ENCODE measurements at places on chromosomes 3 and 15.

GRCh38 chr15:90716317-90716975 lies 700 bp upstream of the BLM start:
- DNase-seq = no peak

DNA sequence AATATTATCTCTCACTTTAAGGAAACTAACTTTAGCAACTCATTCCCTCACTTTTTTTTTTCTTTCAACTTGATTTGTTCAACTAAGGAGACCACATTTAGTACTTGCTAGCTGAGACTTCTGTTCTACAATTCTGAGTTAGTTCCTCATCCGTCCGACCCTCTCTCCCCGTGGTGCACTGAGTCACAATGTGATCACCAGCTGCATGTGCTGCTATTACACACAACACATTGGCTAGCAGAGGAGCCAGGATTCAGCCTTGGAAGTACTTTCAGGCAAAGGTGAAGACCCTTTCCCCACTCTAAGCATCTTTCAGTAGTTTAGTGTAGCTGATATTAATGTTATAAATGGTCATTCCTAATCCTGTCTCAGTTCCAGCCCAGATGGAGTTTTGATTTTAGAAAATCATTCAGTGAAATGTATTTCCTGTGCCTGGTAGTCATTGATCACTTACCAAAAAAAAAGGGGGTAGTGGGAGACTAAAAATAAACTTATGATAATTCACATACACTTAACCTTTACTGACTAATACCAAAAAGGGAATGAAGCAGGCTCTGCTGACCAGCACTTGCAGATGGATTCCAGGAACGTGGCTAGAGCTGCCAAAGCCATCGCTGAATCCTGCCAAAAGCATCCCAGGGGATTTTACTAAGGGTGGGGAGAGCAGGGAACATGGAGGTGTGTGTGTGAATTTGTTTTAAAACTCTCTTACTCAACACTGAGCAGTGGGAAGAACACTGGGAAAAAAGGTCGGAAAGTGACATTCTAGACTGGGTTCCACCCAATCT lies 424.8 kb downstream of the LPP start:
- no peak for DNase-seq

GRCh38 chr3:157956850-157957249 lies 149.4 kb downstream of the SHOX2 start:
- no peak for DNase-seq

DNA sequence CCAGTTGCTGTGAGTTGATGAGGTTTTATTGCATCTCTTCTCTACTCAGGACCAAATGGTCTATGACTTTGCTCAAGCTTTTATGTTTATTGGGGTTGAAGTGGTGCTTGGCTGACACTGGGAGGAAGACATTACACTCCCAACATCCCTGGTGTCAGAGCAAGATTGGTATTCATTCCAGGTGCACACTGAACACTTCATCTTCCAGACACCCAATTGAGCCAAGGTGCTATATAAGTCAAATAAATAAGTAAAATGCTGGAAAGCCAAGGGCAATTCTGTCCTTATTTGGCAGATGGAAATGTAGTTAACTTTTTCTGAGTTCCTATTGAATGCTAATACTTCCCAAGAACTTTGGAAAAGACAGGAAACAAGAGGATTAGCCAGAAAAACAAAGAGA lies 53.2 kb upstream of the CDV3 start:
- DNase-seq = no peak

DNA sequence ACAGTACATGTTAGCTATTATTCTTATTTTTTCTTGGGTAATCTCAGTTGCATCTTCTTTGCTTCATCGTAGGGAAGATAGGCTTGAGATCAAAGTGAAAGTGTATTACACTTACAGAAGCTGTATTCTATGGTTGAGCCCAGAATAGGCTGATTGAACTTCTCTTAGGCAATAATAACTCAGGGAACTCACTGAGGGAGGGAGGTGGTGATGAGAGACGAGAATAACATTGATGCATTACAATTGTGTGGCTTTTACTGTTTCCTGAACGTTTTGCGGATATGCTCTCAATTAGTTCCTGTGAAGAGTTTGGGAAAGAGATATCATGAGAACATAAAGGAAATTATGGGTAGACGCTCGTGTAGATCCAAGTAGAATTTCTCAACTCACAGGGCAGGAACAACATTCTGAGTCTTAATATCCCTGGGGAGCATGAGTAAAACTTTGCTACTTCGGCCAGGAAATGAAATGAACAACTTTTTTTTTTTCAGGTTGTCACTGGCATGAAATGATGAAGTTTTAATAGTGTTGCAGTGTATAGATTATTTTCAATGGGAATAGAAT lies 302.2 kb downstream of the TUSC7 start:
- DNase-seq = no peak

GRCh38 chr3:193507566-193507965 lies 47.1 kb downstream of the ATP13A4 start:
- no peak for DNase-seq

GRCh38 chr3:60366486-60366885 lies 884.8 kb downstream of the FHIT start:
- no peak for DNase-seq

DNA sequence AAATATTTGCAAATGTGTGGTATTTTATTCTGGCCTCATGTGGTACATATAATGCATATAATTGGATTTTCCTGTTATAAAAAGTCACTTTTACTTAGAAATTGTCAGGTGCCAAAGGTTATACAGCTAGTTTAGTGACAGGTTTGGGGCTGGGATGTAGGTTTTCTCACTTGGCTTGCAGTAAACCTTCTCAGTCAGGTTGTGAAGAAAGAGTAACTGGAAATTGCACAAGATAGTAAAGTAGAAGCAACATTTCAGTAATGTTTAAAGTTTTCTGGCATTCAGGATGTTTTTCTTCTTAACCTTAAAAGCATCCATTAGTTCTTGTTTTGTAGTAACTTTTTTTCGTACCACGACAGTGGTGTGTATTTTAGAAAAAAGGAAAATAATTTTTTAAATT lies 53.9 kb downstream of the MEF2A start:
- DNase-seq = no peak

- no peak for DNase-seq
Measured at GRCh38 chr15:78265752-78266224, 1.4 kb downstream of the DNAJA4 start.

GRCh38 chr3:124520970-124521369 lies 209.3 kb upstream of the UMPS start:
- DNase-seq = no peak

DNA sequence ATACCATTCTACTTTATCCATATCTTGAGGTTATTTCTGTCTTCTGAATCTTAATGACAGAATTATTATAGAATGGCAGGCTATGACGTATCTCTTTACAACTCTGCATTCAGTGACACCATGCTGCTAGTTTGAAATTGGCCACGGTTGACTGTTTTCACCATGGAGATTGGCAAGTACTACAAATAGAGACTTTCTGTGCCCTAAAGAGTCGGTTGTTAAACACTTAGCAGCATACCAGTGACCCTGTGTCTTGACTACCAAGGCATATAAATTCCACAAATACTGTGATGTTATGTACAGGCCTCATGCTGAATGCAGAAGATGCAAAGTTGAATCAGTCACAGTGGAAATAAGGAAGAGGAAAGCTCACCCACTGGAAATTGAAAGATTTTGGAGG lies 67.0 kb upstream of the CADPS start:
- DNase-seq = no peak

GRCh38 chr3:161640181-161640580 lies 143.6 kb downstream of the OTOL1 start:
- no peak for DNase-seq

DNA sequence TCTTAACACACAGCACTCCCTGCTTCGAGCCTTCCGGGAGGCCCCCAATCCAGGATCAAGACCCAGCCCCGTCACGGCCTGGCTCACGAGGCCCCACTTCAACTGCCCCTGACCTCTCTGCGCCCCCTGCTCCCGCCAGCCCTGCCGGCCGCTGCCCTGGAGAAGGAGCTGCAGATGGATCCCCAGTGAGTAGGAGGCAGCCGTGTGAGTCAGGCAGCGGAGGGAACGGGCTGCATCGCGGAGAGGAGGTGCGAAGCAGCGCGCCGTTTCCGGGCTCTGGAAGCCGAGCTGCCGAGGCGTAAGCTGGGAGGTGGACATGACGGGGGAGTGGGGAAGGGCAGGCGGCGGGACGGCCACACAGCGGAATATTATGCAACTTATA lies 133.4 kb downstream of the TPRA1 start:
- no peak for DNase-seq

DNA sequence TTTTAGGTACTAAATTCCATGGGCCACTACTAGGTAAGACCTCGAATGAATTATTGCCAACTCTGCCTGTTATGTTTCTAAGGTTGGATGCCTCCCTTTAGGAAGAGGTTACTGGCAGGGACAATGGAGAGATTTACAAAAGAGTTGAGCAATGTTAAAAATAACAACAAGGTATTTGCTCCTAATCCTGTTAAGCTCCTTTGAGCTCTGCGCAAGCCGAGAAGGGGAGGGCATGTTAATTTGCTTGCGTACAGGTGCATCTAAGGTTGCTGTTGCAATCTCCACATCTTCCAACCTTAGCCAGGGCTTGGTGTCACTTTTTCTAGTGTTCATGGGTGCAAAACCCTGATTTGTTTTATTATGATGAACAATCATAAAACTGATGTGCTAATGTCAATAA lies 161.5 kb upstream of the TPM1 start:
- no peak for DNase-seq

DNA sequence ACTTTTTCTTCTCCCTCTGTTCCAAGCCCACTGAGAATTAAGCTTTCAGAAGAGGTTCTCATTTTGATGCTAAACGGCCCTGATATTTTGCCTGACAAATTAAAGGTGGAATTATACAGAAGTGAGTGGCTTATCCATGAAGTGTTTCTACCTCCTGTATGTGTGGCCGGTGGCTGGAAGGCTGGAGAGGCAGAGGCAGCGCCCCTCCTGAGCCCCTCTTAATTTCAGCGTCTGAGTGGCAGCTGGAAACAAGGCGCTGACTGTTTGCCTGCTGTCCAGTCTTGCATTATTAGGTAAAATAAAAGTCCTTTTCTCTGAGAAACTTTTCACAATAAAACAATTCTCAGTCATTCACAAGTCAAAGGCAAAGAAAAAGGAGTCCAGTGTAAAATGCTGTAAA lies 685.7 kb downstream of the MCTP2 start:
- DNase-seq = no peak

DNA sequence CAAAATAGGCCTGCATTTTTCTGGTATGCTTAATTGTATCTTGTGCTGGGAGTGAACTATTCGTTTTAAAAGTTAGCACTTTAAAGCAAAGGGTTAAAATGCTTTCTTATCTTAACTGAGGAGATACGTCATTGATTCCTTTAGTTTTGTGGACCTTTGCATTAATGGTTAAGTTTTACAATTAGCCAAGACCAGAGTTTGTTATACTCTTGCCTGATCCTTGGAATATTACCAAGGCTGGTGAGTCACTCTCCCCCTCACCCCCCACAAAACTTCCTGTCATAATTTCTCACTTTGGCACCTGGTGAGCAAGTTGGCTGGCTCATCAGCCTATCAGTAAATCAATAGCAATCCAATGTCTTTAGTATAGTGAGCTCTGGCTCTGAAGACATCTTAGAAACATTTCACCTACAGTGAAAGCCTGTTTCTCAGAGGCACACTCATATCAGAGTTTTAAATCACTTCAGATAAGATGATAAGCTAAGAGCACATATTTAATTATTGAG lies 26.7 kb downstream of the SLC2A2 start:
- no peak for DNase-seq

- no peak for DNase-seq
Measured at GRCh38 chr3:136512381-136512780, 239.8 kb downstream of the STAG1 start.

GRCh38 chr15:43958861-43959330 lies 132.1 kb downstream of the WDR76 start:
- DNase-seq = no peak

GRCh38 chr3:129908417-129908816 lies 14.9 kb upstream of the TMCC1 start:
- DNase-seq = no peak

DNA sequence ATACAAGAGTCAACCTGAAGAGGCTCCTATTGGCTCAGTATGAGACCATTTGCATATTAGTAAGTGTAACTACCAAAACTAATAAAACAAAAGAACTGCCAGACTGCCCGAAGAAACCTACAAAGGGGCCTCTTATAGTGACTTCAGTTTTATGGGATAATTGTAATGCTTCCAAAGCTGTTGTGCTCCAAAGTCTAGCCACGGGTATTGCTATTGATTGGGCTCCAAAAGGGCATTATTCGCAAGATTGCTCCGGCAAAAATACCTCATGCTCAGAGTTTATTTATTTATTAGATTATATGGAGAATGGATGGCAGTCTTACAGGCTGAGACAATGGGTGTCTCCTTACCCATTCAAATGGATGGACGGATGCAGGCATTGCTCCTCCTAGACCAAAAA lies 11.4 kb downstream of the RPL22L1 start:
- DNase-seq = no peak

GRCh38 chr3:94414418-94414817 lies 351.6 kb downstream of the NSUN3 start:
- DNase-seq = no peak

GRCh38 chr3:94069194-94069813 lies 6.4 kb downstream of the NSUN3 start:
- no peak for DNase-seq

- DNase-seq = no peak
Measured at GRCh38 chr3:42871592-42872196, 4.0 kb downstream of the CYP8B1 start.

DNA sequence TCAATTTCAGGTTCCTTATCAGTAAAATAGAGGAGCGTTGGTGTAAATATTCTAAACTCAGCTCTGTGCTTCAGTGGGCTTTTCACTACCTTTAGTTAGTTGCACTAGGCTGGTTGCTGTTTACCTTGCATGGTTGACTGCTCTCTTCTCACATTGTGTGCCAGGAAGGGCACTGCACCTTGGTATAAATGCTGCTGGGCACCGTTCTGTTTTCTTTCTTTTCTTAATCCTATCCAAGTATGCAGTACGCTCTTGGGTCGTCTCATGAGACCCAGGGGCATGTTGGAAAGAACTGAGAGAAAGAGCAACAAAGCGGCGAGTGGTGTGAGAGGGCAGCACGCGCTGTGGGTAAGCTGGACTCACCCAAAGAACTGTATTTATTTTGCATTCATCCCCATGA lies 22.4 kb downstream of the KCNMB2 start:
- DNase-seq = no peak

- no peak for DNase-seq
Measured at GRCh38 chr15:69319384-69320375, 21.0 kb downstream of the PAQR5 start.

GRCh38 chr3:10315101-10315500 lies 5.8 kb downstream of the SEC13 start:
- DNase-seq = no peak

GRCh38 chr15:68887120-68887519 lies 43.2 kb upstream of the SPESP1 start:
- DNase-seq = no peak

- DNase-seq = no peak
Measured at GRCh38 chr3:2452249-2452648, 353.6 kb downstream of the CNTN4 start.

- DNase-seq = no peak
Measured at GRCh38 chr3:62373714-62374333, 474 bp upstream of the FEZF2 start.

- DNase-seq = no peak
Measured at GRCh38 chr3:83403927-83404326, 1554.9 kb upstream of the CADM2 start.

GRCh38 chr3:68974711-68975110 lies 38.8 kb downstream of the EOGT start:
- DNase-seq = no peak

Data from activated CD4-positive, alpha-beta T cell treated with anti-CD3 and anti-CD28 coated beads for 4 hours (primary cell).